ENCODE measurements at places on chromosomes 6 and 20. TPM values are rescaled to one million over a fixed set of nuclear protein-coding genes. Genes with fewer than 3 reads are reported as not detected.

EDN1 gene
- total RNA-seq: 1.2 TPM

FRK gene
- total RNA-seq: 3.2 TPM

OTOR gene
- total RNA-seq: not detected

IP6K3 gene
- total RNA-seq: 0.24 TPM

- H3K4me3 ChIP-seq: peak overlapping the region; percentile 44
- no peak for DNase-seq
- H3K36me3 ChIP-seq: no peaks in the 10 kb centered on the region
- peak overlapping the region; percentile 63 for H3K27ac ChIP-seq
Measured at GRCh38 chr6:41028561-41029412, 10.2 kb downstream of the UNC5CL start.

- no peak for DNase-seq
- H3K4me3 ChIP-seq: no peak overlapping the region
- H3K36me3 ChIP-seq: no peaks in the 10 kb centered on the region
- no peak overlapping the region for H3K27ac ChIP-seq
- peaks cover 4% of the 10 kb centered on the region for H3K4me1 ChIP-seq
Measured at GRCh38 chr6:52503323-52503747, 73.5 kb downstream of the TRAM2 start.

DNA sequence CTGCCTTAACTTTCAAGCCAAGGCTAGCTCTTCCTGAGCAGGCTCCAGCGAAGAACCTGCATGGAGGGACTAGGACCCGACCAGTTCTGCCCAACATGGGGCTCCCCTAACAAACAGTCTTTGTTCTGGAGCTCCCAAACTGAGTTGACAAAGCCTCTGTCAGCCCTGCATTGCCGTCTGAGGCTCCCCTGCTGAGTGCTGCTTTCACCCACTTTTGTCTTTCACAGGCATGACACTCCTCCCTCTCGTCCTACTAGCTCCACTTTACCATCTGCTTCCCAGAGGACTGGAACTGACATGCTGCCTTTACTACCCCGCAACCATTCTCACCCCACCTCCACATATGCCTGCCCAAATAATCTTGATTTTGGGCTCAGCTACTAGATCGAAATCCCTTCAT lies 45.1 kb upstream of the B4GALT5 start:
- no peaks in the 10 kb centered on the region for H3K36me3 ChIP-seq
- H3K27me3 ChIP-seq: no peaks in the 10 kb centered on the region
- no peak overlapping the region for H3K27ac ChIP-seq
- no peaks in the 10 kb centered on the region for H3K4me1 ChIP-seq
- H3K4me3 ChIP-seq: no peak overlapping the region

GRCh38 chr20:64255361-64256281 lies at the start of gene PCMTD2:
Gene PCMTD2 (plus strand): TSS chr20:64255748. CDS start chr20:64259966, 4,218 bp downstream.
- peak within 1 kb of the TSS; percentile 85 for H3K27ac ChIP-seq
- H3K27me3 ChIP-seq: no peaks in the 10 kb centered on the region
- H3K4me3 ChIP-seq: peak within 1 kb of the TSS; percentile 97
- no peaks in the 10 kb centered on the region for H3K36me3 ChIP-seq
- H3K4me1 ChIP-seq: peaks cover 20% of the 10 kb centered on the region
- peak; percentile 92 for DNase-seq

Measured in ovary (tissue), 10 donors.